ENCODE measurements at places on chromosomes 6 and 20.
A peak's percentile ranks its signal among the peaks of the same experiment; 100 is the strongest.

DNA sequence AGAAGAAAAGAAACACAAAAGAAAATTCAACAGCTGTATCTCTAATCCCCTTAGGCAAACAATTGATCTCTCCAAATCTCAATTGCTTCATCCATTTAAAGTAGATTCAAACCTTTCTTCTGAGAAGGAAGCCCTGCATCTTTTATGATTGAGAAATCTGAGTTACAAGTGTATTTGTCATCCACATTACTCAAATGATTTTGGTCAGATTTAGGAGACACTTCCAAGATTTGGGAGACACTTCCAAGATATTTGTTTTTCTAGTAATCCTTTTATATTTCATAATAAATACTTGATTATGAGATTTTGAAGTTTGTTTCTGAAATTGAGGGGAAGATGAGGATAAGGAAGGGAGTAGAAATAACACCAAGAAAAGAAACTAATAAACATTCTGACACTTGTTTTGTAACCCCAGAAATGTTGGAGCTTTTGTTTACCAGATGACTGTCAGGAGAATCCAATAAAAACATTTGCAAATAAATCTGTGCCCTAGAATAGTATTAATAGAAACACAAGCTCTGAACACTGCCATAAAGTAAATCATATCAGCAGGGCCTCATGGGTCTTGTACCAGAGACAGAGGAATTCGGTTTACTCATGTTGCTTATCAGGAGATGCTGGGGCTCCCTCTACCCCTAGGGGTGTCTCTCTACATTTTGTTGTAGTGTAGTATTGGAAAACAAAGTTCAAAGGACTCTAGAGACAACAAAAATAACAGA, 314.3 kb upstream of the NT5E start:
- DNase-seq: no peak

DNA sequence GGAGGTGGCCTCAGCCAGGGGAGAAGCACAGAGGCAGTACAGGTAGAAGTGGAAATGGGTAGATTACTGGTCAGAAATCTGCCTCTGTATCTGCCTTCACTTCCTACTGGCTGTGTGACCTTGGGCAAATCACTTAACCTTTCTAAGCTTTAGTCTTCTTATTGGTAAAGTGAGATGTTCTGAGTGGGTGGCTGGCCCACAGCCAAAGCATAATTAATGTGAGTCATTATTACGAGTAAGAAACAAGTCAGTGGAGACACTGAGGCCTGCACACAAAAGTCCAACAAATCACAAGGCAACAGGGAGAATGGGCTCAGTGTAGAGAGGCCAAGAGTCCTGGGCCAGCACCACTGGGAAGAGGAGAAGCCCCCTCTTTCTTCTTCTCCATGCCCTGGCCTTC, 39.1 kb downstream of the NRN1 start:
- no peak for DNase-seq

- DNase-seq: no peak
Observed at GRCh38 chr6:165244524-165245247, 64.7 kb downstream of the C6orf118 start.

DNA sequence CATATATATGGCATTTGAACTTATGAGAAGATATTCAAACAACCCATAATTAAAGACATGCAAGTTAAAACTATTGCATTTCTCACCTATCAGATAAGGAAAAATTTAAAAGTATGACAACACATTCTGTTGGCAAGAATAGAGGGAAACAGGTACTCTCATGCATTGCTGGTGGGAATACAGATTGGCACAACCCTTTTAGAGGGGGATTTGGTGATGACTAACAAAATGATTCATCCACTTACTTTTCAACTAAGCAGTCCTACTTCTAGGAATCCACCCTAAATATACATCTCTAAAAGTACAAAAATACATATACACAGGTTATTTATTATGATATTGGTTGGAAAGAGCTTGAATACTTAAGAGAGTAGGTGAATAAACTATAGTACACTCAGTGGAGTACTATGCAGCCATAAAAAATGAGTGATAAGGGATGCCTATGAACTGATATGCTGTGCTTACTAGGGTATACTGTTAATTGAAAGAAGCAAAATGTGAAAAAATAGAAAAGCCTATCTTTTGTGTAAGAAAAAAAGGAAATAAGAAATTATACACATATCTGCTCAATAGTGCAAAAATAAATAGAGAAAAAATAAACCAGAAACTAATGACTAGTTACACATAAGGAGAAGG, 42.2 kb downstream of the ADAT2 start:
- DNase-seq: no peak

GRCh38 chr6:5214570-5215052, 46.1 kb downstream of the LYRM4 start:
- peak; percentile 72 for DNase-seq

Measured in HEK293T (cell line).